Naive thymus-derived CD4-positive, alpha-beta T cell (primary cell): ENCODE measurements at places on chromosomes 6 and 20. TPM values are rescaled to one million over a fixed set of nuclear protein-coding genes. Genes with fewer than 3 reads are reported as not detected.

GRCh38 chr6:114580882-114581281, 238.1 kb upstream of the HS3ST5 start:
- no peak overlapping the region for H3K27ac ChIP-seq
- no peaks in the 10 kb centered on the region for H3K4me1 ChIP-seq
- H3K36me3 ChIP-seq: no peaks in the 10 kb centered on the region
- no peak overlapping the region for H3K4me3 ChIP-seq

DNA sequence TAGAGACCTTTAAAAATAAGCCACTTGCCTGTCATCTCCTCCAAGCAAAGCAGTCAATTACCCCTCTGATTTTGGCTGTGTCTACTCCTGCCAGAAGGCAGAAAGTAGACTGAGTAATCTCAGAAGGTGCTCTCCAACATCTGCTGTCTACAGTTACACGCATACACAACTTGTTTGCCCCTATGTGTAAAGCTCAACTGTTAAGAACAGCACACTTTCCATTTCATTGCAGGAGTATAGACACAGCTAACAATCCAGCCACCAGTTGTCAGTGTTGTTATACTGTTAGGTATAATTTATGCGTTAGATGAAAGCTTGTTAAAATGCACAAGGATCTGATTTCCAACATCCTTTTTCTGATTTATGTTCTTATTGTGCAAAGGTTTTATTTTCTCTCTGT, 88.2 kb downstream of the SAMD3 start:
- H3K27me3 ChIP-seq: no peaks in the 10 kb centered on the region
- no peaks in the 10 kb centered on the region for H3K36me3 ChIP-seq
- DNase-seq: no peak

Gene TOMM34
- total RNA-seq: 8.8 TPM

DNA sequence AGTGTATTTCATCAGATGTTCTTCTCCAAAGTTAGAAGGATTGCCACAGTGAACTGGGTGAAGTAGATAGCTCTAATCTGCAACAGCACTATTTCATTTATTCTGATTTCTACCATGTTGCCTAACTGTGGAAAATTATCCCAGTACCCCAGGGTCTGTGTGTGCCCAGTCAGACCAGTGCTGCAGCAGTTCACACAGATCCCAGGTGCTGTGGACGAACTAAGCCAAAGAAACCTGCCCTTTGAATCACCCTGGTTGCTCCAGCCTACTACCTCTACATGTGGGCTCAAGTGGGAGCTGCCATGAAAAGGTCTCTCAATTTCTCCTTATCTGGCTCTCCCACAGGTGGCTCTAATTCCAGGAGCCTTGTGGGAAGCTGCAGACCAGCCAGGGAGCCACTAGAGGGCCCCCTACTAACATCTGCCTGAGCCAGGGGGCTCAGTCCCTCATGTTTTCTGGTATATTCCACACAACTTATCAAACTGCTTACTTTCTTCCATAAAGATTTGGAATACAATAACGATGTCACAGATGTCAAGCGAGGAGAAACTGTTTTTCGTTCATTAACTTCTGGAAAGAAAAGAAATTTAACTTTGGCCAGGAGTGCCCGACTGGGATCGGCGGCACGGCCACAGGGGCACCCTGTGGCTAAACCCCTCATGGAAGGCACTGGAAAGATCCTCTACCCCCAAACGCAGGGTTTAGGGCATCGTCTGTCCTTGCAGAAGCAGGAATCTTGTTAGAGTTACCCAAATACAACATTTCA, 31.6 kb upstream of the LY86 start:
- H3K27me3 ChIP-seq: no peaks in the 10 kb centered on the region
- no peak overlapping the region for H3K27ac ChIP-seq
- H3K4me1 ChIP-seq: peaks cover 4% of the 10 kb centered on the region
- H3K36me3 ChIP-seq: no peaks in the 10 kb centered on the region

- H3K27ac ChIP-seq: no peak overlapping the region
- H3K27me3 ChIP-seq: no peaks in the 10 kb centered on the region
- no peaks in the 10 kb centered on the region for H3K36me3 ChIP-seq
- no peak overlapping the region for H3K4me3 ChIP-seq
- no peaks in the 10 kb centered on the region for H3K4me1 ChIP-seq
These were observed 17.0 kb upstream of the MRS2 start for GRCh38 chr6:24385536-24386269.

Gene DOK5
- total RNA-seq: not detected

GRCh38 chr6:144918073-144918472, 632.9 kb downstream of the UTRN start:
- no peaks in the 10 kb centered on the region for H3K36me3 ChIP-seq
- H3K4me1 ChIP-seq: no peaks in the 10 kb centered on the region
- H3K4me3 ChIP-seq: no peak overlapping the region
- H3K27ac ChIP-seq: no peak overlapping the region

- no peak for DNase-seq
- no peaks in the 10 kb centered on the region for H3K36me3 ChIP-seq
- peaks cover 41% of the 10 kb centered on the region for H3K4me1 ChIP-seq
- no peak overlapping the region for H3K27ac ChIP-seq
- no peaks in the 10 kb centered on the region for H3K27me3 ChIP-seq
These were observed 20.9 kb downstream of the TSHZ2 start for GRCh38 chr20:52993076-52993475.

Gene NMBR
- not detected for total RNA-seq

GRCh38 chr20:37490663-37491350, 30.2 kb upstream of the NNAT start:
- H3K4me1 ChIP-seq: no peaks in the 10 kb centered on the region
- no peaks in the 10 kb centered on the region for H3K27me3 ChIP-seq
- H3K27ac ChIP-seq: no peak overlapping the region
- no peak overlapping the region for H3K4me3 ChIP-seq
- no peaks in the 10 kb centered on the region for H3K36me3 ChIP-seq

DNA sequence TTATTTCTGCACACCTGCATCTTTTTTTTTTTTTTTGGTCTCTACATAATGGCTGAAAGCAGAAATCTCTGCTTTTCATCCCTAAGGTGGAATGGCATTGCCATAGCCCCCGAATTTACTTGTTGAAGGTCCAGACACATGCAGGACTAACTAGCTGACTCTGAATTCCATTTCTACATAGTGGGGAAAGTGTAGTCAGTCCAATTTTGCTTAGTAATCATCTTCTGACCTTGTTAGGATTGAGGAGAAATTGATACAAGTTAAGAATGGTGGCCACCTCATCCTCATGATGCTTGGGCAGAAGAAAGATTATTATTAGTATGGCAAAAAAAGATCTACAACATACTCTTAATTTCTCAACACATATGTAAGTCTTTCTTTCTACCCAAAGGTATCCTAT, 16.4 kb upstream of the FAM83B start:
- H3K4me1 ChIP-seq: no peaks in the 10 kb centered on the region
- H3K4me3 ChIP-seq: no peak overlapping the region
- H3K36me3 ChIP-seq: no peaks in the 10 kb centered on the region

Gene BMP2
- not detected in 2 replicates for total RNA-seq

- H3K27ac ChIP-seq: no peak overlapping the region
- no peaks in the 10 kb centered on the region for H3K4me1 ChIP-seq
- no peak overlapping the region for H3K4me3 ChIP-seq
- no peaks in the 10 kb centered on the region for H3K27me3 ChIP-seq
- DNase-seq: no peak
These were observed 49.8 kb upstream of the ENPP5 start for GRCh38 chr6:46220352-46221221.
